ENCODE measurements at places on chromosomes 5 and 9.
A peak's percentile ranks its signal among the peaks of the same experiment; 100 is the strongest.

DNA sequence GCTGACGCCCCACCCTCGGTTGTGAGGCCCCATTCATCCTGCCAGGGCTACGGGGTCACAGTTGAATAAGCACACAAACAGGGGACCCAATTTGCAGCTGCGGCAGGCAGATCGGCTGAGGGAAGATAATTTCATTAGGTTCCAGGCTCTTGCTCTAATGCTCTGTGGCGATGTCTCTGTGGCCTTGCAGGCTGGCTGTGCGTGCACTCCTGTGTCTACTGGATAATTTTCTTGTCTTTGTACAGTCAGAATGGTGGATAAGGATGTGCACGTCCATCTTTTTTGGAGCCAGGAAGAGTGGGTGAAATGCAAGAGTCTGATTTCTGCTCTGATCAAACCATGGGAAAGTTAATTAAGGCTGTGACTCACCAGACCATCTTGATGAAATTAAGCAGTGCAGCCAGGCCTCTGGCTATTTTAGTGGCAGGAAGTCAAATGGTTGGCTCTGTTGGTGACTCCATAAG, 39.2 kb downstream of the NSG2 start:
- DNase-seq: no peak

GRCh38 chr5:150142185-150142958, 13.3 kb downstream of the PDGFRB start:
- no peak for DNase-seq

DNA sequence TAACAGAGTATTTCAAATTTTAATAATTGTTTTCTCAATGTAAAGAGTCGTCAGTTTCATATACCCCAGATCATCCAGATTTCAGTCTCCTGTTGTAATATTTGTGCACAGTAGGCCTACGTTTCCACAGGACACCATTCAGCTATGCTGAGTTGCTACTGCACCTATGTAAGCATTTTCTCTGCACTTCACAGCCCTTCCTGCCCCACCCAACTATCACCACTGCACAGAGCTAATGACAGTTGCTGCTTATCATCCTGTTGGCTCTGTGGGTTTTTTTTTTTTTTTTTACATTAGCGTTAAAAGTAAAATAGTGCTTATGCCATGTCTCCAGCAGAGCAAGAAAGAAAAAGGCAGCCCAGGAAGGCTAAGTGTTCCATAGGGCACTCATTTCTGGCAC, 5.9 kb upstream of the PRKACG start:
- DNase-seq: peak; percentile 10

DNA sequence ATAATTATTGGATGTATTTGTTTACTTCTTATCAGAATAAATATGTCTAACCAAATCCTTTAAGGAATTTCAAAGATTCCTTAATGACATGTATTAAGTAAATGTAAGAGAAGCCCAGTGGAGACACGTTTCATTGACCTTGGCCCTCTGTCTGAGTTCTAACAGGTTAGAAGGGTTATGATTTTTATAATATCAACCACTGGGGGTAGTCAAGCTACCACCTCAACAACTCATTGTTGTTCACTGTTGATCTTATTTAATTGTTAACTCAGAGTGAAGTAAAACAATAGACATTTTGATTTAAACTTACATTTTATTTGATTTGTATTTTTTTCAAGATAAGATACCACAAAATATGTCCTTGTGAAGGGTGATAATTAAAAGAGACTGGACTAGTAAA, 499.2 kb upstream of the COX7C start:
- DNase-seq: no peak

DNA sequence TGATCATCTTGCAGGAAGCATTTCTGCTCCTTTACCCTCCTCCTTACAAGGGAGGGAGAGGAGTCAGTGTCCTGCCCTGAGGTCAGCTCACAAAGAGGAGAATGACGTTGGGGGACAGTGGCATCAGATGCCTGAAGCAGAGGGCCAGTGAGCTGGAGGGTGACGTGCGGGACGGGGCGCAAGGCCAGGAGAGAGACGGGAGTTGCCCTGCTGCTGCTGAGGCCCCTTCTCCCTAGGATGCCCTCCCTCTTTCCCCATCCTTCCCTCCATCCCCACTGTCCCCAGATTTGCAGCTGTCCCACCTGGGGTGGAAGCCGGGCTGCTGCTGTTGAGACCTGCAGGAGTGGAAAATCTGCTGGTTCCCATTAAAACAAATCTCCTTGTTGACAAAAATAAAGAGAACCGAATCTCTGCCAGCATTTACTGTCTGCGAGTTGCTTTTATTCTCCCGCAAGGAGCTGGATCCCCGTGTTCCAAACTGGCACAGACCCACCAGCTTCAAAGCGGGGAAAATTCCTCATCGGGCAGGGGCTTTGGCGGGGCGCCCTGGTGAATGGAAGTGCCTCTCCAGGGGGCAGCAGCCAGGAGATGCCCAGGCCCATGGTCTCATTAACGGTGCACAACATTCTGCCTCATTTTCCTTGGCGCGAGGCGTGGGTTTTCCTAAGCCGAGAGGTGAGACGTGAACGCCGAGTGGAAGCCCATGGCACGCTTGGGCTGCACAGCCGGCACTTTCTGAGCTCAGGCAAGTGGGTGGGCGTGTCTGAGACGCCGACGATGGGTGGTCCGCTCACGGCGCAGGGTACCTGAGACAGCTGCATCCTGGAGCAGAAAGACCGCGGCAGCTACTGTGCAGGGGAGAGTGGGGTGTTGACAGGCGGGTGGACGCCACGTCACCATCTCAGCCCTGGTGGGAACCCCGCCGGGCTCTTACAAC, 13.9 kb upstream of the COL5A1 start:
- DNase-seq: no peak

- DNase-seq: no peak
Measured at GRCh38 chr5:96852759-96853158, 23.5 kb upstream of the ERAP2 start.

GRCh38 chr5:138968601-138969000, 93.5 kb upstream of the LRRTM2 start:
- DNase-seq: no peak

- DNase-seq: no peak
Measured at GRCh38 chr5:16450163-16450562, 15.4 kb downstream of the ZNF622 start.

- DNase-seq: no peak
Measured at GRCh38 chr9:93119953-93120845, 13.9 kb downstream of the NINJ1 start.

DNA sequence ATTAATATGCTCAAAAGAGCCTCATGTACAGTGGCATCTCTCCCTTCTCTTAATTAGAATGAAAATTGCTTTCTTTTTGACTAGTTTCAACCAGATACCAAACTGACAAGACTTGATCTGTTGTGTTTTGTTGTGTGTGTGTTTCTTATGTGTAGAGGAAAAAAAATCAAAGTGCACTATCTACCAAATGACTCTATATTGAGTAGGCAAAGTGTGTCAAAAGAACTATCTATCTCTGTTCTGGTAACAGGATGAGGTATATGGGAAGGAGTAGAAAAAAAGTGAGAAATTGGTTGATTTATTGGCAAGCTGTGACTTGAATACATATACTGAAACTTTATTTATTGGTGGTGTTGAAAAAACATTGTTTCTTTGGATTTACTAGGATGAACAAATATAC, 190.0 kb downstream of the SLF1 start:
- DNase-seq: no peak

DNA sequence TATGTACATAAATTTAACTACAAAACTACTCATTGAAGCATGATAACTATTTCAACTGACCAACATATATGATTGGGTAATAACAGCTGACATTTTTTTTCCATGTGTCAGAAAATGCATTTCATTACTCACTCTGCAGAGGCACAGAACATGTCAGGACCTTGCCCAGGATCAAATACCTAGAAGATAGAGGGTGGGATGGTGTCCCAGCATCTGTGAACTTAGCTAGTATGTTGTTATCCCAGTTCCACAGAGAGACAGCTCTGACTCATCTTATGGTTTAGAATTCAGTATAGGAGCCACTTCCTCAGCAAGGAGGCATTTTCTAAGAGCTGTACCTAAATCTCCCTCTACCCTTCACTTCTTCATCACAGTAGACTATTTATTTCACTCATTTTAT, 1198.6 kb upstream of the ACO1 start:
- no peak for DNase-seq

GRCh38 chr5:15940905-15941304, 238.7 kb downstream of the MARCHF11 start:
- DNase-seq: no peak

GRCh38 chr5:95959888-95960666, 1.6 kb downstream of the ELL2 start:
- DNase-seq: no peak

- DNase-seq: no peak
Measured at GRCh38 chr5:173680660-173681242, 64.3 kb upstream of the BOD1 start.

DNA sequence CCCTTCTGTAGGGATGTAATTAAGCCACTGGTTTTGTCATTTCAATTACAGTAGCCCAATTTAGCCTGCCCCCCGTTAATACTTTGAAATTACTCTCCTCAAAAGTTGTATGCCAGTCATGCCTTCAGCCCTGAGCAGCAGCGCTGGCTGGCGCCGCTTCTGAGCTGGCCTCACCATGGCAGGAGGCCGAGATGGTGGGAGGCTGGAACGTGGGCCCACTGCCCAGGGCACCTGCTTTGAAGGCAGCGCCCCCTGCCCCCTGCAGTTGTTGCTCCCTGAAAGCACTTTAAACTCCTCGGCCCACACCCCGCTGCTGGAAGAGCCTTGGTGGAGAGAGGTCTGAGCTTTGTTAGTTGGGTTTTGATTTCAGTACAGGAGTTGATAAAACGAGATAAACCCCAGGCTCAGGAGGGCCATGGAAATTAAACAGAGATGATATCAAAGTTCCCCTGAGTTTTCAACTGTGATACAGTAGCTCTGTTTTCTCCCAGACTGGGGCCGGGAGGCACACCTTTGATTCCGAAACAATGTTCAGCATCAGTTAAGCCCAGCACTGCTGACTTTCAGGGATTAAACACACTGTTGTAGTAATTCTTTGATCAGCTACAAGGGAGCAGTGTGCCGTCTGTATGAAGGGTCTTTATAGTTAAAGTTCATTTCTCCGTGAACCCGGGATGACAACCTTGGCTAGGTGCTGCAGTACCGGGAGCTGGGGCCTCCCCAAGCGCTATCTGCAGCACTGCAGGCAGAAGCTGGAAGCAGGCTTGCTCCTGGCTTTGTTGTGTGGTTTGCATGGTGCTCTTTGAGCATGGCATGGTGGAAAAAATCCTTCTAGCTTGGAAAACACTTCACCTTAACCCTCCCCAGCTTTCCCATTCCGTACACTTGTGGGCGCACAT, 9.5 kb downstream of the MVB12B start:
- no peak for DNase-seq

DNA sequence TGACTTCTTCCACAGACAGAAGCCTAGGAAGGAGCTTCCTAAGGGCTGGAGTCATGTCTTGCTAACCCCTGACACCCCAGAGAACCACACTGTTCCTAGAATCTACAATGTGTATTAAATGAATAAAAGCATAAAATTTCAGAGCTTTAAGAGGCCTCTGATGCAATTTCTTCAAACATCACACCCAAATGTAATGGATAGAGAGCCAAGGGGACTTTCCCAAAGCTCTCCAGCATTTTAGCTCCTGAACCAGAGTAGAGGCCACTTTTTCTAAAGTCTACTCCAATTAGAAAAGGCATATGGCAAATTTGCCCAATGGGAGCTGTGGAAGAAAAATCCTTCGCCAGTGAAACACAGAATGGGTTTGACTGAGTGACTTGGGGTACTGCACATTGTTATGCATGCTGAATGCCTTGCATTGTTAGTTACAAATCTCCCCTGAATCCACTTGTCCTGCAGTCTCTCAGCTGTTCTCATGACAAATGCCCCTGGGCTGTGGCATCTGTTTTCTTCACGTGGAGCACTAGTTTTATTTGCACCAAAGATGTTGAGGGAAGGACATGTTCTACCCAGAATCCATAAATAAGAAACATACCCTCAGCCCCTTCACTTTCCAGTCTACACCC, 334.0 kb downstream of the ASTN2 start:
- no peak for DNase-seq

GRCh38 chr9:96183751-96184150, 118.2 kb downstream of the HSD17B3 start:
- DNase-seq: no peak

GRCh38 chr5:179612577-179613459, 10.7 kb downstream of the HNRNPH1 start:
- no peak for DNase-seq

DNA sequence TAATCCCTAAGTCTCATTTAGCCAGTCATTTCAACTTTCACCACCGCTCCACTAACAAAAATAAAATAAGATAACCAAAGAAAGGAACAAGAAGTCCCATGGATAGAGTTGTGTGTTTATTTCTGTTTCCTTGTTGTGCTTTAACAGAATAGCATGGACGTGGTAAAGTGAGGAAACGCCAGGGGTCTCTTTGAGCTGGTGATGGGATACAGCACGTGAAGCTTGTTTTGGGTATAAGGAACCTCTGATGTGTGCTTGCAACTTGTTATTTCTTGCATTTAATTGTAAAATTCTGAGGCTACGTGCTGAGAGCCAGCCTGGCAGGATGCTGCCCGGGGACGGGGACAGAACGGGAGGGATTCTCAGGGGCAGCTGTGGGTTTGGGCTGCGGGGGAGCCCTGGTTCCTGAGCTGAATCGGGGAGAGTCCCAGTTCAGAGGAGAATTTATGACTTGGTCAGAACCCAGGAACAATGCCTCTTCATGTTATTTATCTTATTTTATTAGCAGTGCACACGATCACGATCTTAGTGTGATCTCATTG, 63.4 kb downstream of the ANKRD33B start:
- DNase-seq: no peak

DNA sequence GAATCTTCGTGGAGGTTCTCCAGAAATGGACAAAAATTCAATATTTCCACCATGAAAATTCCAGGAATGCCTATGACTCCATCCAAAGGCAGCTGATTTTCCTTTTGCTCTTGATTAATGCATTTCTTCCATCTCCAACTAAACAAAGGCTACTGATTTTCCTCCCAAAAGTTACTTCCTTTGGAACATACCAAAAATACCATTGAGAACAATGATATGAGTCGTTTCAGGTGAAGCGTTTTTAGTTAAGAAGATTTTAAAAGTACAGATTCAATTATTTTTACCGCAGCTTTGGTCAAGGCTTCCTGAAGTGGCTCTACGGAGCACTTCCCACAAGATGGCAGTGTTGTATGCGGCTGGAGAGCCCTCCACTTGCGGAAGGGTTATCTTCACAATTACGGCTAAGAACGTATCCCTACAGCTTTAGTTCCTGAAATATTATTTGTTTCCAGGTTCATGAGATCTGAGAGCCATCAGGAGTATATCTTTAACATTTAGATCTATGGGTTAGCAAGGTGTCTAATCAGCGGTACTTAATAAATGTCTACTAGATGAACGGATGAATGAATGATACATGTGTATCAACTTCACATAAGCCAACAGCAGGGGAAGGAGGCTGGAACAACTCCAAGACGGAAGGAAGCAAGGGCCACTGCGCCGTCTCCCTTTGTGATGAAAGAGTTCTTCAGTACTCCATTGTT, 35.9 kb upstream of the ARSB start:
- no peak for DNase-seq

- DNase-seq: no peak
Measured at GRCh38 chr9:116323571-116323970, 170.0 kb downstream of the PAPPA start.

- DNase-seq: no peak
Measured at GRCh38 chr9:106625259-106625789, 237.6 kb upstream of the ZNF462 start.

GRCh38 chr9:85515021-85515420, 226.7 kb downstream of the AGTPBP1 start:
- no peak for DNase-seq

GRCh38 chr5:92560698-92561401, 1020.2 kb downstream of the NR2F1-AS1 start:
- no peak for DNase-seq

- no peak for DNase-seq
Measured at GRCh38 chr5:10685115-10685521, 75.9 kb downstream of the DAP start.

- no peak for DNase-seq
Measured at GRCh38 chr5:56829137-56829908, 14.0 kb downstream of the MAP3K1 start.

All from stimulated activated CD8-positive, alpha-beta memory T cell treated with anti-CD3 and anti-CD28 coated beads, Interleukin-4, amount 100 ng/mL, for 1 hour (primary cell).